ENCODE measurements at places on chromosomes 1 and 21. TPM values are rescaled to one million over a fixed set of nuclear protein-coding genes. Genes with fewer than 3 reads are reported as not detected.
A peak's percentile ranks its signal among the peaks of the same experiment; 100 is the strongest.

DNA sequence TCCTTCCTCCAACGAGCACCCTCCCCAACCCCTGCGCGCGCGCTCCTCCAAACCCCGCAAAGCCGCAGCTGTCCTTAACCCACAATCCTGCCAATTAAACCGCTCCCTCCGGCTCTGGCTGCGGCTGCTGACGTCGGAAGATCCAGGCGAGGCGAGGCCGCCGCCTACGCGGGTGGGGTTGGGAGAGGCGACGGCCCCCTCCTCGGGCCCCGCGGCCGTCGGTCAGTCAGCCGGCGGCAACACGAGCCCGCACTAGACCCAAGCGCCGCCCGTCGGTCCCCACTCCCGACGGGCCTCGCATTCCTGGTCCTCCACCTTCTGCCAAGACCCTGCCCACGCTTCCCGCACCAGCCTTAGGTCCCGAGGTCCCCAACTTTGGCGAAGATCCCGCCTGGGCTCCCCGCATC is 75.4 kb downstream of the VWA5B1 start:
- DNase-seq, result peak; percentile 48

GJB3 gene
- polyA plus RNA-seq, result 2.9 TPM

GRCh38 chr1:9233241-9233941 is 1.2 kb upstream of the H6PD start:
- DNase-seq, result no peak

GRCh38 chr1:208131621-208132286 is 112.4 kb downstream of the PLXNA2 start:
- no peak for DNase-seq

- no peak for DNase-seq
Measured at GRCh38 chr1:57868239-57868638, 444.4 kb upstream of the DAB1 start.

- no peak for DNase-seq
Measured at GRCh38 chr1:29679316-29679715, 443.0 kb downstream of the PTPRU start.

GRCh38 chr1:231383159-231383860 is 38.8 kb downstream of the EGLN1 start:
- no peak for DNase-seq

GRCh38 chr1:111754984-111755330 is 744 bp upstream of the DDX20 start:
- peak; percentile 53 for DNase-seq

DNA sequence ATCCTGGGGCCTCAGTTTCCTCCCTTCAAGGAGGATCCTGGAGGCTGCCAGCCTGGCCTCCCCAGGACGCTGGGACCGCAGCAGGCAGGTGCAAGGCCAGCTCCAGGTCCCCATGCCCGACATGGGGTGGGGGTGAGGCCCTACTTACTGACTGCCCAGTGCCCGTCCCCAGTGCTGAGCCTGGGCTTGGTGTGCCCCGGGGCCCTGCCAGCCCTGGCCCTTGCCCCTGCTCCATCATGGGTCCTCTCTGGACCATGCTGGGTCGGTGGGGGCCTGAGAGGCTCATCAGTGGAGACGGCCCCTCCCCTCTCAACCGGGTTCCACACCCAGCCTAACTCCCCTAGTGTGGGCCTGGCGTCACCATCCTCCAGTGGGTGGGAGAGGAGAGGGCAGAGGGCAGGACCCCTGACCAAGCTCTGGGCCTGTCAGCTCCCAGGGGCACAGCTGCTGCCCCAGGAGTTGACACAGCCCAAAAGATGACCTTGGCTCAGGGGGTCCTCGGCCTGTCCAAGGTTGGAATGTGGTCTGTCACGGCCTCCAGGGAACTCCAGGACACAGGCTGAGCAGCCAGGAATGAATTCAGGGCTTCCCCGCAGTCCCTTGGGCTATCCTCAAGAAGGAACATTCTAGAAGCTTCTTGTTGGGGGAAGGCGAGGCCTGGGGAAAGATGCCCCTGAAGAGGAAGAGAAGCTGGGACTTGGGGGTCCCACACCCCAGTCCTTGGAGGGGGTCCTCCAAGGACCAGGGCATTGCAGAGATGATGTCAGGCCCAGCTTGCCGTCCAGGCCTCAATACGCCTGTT is 17.6 kb upstream of the ARF1 start:
- DNase-seq, result no peak

GRCh38 chr1:11908095-11908675 is 18.0 kb downstream of the KIAA2013 start:
- DNase-seq, result peak; percentile 91

DTL gene
- polyA plus RNA-seq, result 21.3 TPM

GRCh38 chr1:48462716-48463302 is 9.2 kb downstream of the SPATA6 start:
- no peak for DNase-seq

- DNase-seq, result no peak
Measured at GRCh38 chr21:38958323-38958705, 152.6 kb downstream of the ETS2 start.

GRCh38 chr1:43284546-43285110 is 753 bp downstream of the C1orf210 start:
- no peak for DNase-seq

GRCh38 chr21:29105218-29105617 is 25.2 kb upstream of the MAP3K7CL start:
- DNase-seq, result no peak

CDKN2C gene
- polyA plus RNA-seq, result 12.0 TPM

AHCTF1 gene
- 31.9 TPM for polyA plus RNA-seq

DNA sequence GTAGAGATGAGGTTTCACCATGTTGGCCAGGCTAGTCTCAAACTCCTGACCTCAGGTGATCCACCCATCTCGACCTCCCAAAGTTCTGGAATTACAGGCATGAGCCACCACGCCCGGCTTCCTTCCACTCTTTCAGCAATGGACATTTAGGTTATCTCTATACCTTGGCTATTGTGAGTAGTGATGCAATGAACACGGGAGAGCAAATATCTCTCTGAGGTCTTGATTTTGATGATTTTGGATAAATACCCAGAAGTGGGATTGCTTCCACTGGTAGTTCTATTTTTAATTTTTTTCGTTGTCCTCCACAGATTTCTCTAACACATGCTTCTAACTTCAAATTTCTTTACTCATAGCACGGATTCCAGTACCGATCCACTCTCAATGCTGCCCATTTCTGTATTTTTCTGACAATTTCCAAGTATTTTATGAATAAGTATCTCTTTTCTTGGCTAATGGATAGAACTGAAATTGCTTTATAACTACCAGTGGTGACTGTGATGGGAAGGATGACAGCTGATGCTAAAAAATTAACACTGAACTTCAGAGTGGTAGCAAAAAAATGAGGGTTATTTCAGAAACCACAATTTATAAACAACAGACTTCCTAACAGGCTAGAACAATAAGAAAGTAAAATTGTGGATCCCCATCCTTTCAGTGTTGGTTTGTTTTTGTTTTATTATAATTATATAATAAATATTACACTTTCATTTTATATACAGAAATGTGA is 327.5 kb upstream of the RUNX1 start:
- no peak for DNase-seq

GRCh38 chr1:1092149-1092855 is 18.2 kb upstream of the RNF223 start:
- no peak for DNase-seq

DNA sequence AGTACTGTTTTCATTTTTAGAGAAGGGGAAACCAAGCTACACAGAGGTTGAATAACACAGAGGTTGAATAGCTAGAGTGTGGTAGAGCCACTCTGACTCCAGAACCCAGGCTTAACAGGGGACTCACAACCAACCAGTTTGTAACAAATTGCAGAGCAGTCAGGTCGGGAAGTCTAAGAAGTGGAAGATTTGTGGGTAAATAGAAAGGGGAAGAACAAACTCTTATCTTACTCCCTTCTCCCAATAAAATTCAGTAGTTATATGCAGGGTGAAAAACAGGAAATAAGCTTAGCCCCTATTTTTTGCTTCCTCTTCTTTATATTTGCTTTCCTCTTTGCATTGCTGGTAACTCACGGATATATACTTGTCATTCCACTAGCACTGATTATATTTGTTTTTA is 23.2 kb downstream of the CDC42 start:
- no peak for DNase-seq

DNA sequence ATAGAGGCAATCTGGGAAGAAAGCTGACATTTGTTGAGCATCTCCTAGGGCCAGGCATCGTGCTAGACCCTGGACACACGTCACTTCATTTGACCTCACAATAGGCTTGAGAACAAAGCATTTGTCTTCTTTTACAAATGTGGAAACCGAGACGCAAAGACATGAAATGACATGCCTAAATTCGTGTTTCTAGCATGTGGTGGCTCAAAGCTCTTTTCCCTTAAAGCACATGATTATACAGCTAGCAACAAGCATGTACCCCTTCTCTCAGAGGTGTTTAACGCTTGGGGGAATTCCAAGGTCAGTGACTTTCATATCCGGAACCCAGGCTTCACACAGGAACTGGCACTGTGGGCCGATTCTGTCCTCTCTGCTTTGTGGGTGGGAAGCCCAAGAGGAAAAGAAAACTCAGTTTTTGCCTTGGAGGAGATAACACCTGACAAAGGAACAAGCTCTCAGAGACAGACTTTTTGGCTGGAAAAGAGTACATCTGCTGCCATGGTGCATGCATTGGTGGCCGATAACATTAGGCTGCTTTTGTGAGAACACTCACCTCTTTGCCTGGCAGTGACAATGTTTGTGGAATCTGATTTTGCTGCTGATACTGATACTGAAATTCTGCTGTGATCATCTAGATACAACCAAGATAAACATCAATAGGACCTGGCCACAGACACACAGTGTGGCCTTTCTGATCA is 15.4 kb upstream of the CD2 start:
- no peak for DNase-seq

ADIPOR1 gene
- polyA plus RNA-seq, result 87.7 TPM

Measured in muscle of arm (tissue), 14 donors.